Epithelial cell of esophagus (primary cell): ENCODE measurements at places on chromosomes 7 and 10.
A peak's percentile ranks its signal among the peaks of the same experiment; 100 is the strongest.

GRCh38 chr7:80210400-80210799, 75.8 kb downstream of the GNAI1 start:
- no peak for DNase-seq

- DNase-seq: no peak
These were observed 75.1 kb upstream of the LEP start for GRCh38 chr7:128165927-128166420.

DNA sequence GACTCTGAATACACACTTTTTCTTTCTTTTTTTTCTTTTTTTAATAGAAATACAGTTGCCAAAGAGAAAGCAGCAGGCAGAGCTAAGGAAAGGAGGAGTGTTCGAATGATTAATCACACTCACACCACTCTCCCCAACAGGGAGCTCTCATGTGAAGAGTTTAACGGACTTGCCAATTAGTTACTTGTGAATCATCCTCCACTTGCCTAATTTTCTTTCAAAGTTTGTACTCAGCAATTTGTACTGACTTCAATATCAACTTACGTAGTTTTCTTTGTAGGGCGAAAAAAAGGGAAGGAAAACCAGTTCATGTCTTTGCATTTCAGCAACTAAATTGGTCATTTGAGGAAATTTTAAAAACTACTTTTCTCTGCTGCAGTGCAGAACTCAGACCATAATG, 109.2 kb downstream of the PIP4K2A start:
- peak; percentile 89 for DNase-seq

- DNase-seq: no peak
These were observed 75.3 kb upstream of the AGBL3 start for GRCh38 chr7:134910968-134911367.

- DNase-seq: peak; percentile 72
These were observed 6.5 kb downstream of the VSIR start for GRCh38 chr10:71766717-71767419.

GRCh38 chr7:17401791-17402627, 103.6 kb downstream of the AHR start:
- DNase-seq: no peak

DNA sequence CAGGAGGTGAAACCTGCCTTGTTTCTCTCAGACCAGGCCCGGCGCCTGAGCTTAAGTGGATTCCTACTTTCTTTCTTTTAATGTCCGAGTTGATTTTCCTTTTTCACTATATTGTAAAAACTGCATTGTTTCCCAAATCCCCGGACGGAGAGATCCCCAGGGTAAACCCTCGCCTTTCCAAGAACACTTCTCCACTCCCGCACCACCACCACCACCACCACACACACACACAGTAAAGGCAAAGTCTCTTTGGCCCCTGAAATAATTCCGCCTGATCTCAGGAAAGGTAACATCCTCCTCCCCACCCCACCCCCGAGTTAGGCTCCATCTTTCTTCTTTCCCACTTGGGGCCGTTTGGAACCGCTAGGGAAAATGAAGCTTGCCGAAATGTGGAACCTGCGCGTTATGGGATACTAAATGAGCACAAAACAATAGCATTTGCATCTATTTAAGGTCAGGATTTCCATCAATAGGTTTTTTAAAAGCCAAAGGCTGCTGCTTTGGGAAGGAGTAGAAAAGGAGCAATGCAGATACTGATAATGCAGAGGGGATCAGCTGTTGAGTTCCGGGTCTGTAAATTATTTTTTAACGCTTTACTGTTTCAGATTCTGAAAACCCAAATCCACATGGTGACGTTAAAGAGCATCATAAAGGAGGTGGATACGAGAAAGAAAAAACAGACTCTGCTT, 2.5 kb downstream of the HPSE2 start:
- no peak for DNase-seq

DNA sequence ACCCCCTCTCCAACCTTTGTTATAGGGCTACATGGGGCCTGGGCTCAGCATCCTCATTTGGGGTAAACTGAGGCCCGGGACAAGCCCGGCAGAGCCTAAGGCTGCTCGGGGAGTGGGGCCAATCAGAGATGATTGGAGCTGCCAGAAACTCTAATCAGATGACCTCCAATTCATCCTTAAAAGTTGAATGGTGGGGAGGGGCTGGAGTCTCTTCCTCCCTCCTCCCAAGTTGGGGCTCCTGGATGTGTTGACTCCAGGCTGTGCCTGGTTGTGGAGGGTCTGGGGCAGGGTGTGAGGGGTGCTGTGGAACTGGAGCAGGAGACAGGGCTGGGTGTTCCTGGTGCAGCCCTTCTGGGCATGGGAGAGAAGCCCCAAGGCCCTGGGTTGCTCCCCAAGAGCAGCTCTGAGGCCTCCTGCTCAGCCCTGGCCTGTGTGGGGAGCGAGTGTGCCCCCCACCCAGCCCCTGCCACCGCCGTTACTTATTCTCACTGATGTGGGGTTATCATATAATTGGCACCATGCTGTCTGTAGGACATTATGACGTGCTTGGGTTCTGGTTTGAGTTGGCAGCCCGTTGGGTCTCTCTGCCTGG, 2.2 kb downstream of the BHLHA15 start:
- no peak for DNase-seq

GRCh38 chr7:104054362-104054761, 64.9 kb upstream of the RELN start:
- no peak for DNase-seq

DNA sequence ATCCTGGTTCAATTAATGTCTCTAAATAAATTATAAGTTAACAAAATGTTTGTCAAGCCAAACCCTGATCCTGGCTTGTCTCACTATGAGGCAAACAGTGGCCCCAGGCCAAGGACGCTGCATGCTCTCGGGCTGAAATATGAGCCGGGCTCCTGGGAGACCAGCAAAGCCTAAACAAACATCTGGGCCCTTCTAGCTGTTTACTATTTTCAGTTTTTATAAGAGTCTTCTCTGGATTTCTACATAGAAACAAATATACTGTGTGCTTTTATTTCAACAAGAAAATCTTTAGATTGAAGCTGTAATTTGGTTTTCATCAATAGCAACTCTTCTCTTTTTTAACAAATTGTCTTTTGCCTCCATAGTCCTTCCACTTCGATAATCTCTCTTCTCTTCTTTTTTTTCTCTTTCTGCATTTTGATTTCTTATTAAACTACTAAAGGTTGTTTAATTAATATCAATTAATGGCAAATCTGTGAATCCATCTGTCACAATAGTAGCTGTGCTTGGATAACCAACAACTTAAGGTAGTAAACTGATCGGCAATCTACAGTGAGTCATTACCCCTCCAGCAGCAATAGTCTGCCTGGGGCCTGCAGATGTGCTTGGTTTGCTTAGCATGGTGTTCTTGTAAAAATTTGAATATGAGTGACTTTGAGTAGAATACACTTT, 83.3 kb upstream of the DNAJC1 start:
- DNase-seq: peak; percentile 68

- no peak for DNase-seq
These were observed 53.9 kb downstream of the PRTFDC1 start for GRCh38 chr10:24898501-24898900.

GRCh38 chr10:100186253-100187212, 704 bp upstream of the ERLIN1 start:
- peak; percentile 49 for DNase-seq

GRCh38 chr10:24518411-24518810, 205.3 kb downstream of the ARHGAP21 start:
- no peak for DNase-seq

GRCh38 chr10:79098596-79099015, 29.8 kb downstream of the ZMIZ1 start:
- no peak for DNase-seq

DNA sequence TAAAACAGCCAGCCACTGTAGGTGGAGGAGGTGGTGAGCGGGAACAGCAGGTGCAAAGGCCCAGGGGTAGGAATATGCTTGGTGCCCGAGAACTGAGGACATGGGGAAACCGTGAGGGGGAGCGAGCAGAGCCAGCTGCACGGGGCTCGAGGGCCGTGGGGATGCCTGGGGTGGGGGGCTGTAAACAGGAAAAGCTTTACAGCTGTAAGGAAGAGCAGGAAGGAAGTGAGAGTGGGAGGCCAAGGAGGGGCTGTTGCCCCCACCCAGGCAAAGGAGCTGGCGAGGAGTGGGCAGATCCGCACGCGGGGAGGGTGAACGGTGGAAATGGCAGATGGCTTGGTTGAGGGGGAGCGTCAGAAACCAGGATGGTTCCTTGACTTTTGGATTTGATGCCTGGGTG, 34.4 kb downstream of the ZMIZ1 start:
- no peak for DNase-seq

DNA sequence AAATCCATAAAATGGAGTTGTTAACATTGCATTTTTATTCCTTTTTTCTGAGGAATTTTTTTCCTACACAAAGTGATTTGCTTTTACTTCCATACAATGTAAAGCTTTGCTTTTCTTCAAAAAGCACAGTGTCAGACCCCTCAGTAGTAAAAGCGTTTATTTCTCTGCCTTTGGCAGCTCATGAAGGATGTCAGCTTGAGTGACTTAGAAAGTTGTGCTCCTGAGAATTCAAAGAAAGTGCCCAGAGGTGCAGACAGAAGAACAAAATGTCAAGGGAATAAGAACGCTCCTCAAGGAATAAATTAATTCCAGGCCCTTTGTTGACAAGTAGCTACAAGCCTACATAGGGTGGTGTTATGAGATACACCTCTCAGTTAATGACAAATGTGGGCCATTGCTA, 369.3 kb upstream of the ADARB2 start:
- peak; percentile 24 for DNase-seq

GRCh38 chr10:6242089-6242488, 39.4 kb downstream of the PFKFB3 start:
- no peak for DNase-seq
